CD4-positive, alpha-beta memory T cell (primary cell): ENCODE measurements at places on chromosomes 4 and X.

DNA sequence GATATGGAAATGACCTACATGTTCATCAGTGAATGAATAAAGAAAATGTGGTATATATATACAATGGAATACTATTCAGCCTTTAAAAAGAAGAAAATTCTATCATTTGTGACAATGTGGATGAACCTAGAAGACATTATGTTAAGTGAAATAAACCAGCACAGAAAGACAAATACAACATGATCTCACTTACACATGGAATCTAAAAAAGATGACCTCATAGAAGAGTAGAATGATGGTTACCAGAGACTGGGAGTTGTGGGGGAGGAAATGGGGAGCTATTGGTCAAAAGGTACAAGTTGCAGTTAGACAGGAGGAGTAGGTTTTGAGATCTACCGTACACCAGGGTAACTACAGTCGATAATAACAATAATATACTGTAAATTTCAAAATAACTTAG is 51.5 kb downstream of the WNK3 start:
- no peak for DNase-seq

DNA sequence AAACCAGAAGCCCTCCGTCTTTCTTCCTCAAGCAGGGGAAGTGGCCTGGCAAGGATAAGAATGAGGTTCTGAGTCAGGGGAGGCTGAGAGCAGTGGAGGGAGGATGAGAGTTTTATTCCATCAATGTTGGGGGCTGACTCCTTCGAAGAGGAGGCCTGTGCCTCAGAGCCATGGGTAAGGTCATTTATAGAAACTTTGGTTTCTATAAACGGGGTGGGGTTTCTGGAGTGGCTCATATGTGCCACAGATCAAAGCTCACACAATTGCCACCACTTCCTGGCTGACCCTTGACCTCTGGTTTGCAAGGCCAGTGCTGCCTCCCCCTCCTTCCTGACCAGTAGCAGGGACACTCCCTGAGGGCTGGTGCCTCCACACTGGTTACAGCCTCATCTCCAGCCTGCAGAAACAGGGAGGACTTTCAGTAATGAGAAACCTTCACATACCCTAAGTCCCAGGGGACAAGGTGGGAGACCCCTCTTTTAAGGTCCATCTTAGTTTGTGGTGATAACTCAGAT is 166.0 kb downstream of the PDGFRA start:
- DNase-seq: no peak

DNA sequence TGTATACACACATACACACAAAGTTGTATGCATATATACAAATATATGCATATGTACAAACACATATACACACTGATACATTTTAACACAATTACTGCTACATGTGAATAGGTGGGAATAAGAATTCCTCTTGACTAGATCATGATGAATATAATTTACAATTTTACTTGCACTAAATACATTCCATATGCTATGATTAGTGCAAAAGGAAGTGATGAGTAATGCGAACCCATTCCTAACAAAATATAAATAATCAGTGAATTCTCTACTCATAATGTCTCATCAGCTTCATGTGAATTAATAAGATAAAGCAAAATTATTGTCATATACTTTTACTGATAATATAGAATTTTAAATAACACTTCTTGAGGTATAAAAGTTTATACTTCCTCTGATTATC is 1077.3 kb upstream of the PCDH10 start:
- no peak for DNase-seq

DNA sequence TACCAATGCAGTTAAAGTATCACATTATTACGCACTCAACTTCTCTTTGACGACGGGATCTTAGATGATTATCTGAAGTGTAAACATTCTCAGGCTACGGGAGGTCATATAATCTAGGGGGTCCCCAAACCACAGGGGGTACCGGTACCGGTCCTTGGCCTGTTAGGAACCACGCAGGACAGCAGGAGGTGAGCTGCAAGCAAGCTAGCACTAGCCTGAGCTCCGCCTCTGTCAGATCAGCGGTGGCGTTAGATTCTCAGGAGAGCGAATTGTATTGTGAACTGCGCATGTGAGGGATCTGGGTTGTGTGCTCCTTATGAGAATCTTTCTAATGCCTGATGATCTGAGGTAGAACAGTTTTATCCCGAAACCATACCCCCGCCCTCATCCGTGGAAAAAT is 20.6 kb upstream of the PRR27 start:
- DNase-seq: no peak

GRCh38 chr4:64192731-64193412 is 216.4 kb downstream of the TECRL start:
- DNase-seq: no peak

DNA sequence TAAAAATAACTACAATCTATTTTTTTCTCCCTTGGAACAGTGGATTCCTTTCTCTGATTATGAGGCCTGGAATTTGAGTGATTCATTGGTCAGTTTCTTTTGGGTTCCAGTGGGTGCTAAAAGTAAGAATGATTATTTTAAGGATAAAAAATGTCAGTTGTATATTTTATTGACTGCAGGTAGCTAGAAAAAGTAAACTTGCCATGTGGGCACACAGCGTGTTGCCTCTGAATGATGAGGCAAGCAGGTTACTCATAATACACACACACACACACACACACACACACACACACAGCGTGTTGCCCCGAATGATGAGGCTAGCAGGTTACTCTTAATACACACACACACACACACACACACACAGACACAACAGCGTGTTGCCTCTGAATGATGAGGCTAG is 13.8 kb downstream of the GALNT7 start:
- no peak for DNase-seq

GRCh38 chrX:153903238-153903980 is 1.1 kb upstream of the AVPR2 start:
- no peak for DNase-seq

DNA sequence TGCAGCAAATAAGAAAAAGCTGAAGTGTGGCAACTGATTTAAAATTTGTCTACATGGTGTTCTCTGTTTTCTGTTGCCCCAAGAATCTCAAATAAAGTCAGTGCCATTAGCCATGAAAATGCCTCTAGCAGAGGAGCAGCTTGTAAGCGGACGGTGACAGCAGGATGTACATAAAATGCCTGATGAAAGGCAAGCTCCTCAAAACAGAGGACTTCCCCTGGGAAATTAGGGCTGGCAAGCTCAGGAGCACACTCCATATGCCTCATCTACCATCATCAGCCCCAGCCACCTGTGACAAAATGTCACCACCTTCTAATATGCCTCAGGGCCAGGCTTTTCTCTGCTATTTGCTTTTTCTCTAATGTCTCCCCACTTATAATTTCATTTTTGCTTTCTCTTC is 54.5 kb downstream of the ASB9 start:
- DNase-seq: no peak

- DNase-seq: no peak
Observed at GRCh38 chr4:109303140-109303496, 660 bp upstream of the COL25A1 start.

DNA sequence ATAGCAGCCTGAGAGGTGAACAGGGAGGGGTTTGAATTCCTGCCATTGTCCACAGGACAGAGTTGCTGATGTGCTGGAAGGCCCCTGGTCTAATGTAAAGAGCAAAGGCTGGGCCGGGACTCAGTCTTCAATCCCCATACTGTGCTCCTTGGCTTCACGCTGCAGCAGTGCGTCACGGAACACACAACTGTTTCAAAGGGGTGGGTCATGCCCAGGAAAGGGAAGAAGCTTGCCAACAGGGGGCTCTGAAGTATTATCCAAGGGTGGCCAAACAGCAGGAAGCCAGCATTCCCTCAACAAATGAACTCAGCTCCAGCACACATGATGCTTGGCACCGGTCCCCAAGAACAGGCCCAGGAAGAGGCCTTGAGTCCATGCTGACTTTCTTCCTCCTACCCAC is 122.5 kb downstream of the NFKB1 start:
- no peak for DNase-seq

DNA sequence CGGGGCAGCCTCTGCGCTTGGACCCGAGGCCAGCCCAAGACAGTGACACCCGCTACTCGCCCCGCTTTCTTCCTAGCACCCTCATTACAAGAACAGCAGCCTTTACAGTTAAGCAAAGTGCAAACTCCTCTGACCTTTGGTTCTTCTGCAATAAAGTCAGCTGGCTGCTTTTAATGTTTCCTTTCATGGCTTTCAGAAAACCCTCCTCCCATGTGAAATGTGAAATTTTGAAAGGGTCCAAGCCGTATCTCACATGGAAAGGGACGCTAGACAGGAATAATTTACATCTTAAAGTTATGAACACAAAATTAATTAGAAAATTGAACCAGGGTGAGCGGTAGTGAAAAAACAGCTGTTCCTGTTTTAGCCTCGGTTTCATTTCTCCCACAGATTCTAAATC is 520.1 kb upstream of the FRG1 start:
- no peak for DNase-seq

GRCh38 chr4:132564920-132565319 is 584.2 kb upstream of the PCDH10 start:
- no peak for DNase-seq
